ENCODE measurements at places on chromosomes 3 and 15.

GRCh38 chr3:105798381-105798934, 70.4 kb downstream of the CBLB start:
- peak; percentile 19 for DNase-seq

- no peak for DNase-seq
Observed at GRCh38 chr15:98896802-98897732, 110.5 kb downstream of the PGPEP1L start.

- peak; percentile 84 for DNase-seq
Observed at GRCh38 chr3:48656061-48656840, 6.4 kb downstream of the CELSR3 start.

DNA sequence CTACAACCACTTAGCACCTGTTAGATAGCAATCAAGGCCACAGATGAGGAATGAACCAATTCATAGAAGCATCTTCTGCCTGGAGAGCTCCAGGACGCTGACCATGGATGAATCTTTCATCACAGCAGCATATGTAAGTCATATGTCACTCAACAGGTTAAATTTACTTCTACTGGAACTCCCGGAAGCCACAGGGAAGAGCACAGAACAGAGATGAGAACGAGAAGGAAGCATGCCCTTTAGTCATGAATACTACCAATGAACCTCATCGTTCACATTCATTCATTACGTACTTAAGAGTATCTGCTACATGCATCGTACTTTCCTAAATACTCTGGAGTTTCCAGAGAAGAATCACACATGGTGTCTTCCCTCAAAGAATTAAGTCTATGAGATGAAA, 192.8 kb downstream of the STT3B start:
- DNase-seq = no peak

- no peak for DNase-seq
Observed at GRCh38 chr3:49339581-49339940, 292 bp downstream of the USP4 start.

GRCh38 chr15:70605606-70606410, 157.6 kb downstream of the UACA start:
- no peak for DNase-seq

GRCh38 chr3:153573481-153573880, 411.5 kb downstream of the RAP2B start:
- DNase-seq = no peak

DNA sequence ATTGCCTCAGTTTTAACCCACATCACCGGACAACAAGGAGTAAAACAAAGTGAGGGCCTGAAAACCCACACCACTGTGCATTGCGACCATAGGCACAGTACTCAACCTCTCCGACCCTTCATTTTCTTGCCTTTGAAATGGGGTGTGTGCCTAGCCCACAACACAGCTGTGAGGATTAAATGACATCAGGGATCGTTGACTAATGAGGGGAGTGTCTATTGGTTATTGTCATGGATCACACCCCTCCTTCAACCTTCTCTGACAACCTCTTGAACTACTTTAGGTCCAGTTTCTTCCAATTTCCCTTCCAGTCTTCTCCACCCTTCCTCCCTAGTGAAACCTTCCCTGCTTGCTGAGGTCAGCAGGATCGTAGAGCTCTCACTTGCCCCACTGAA, 89.5 kb downstream of the HES1 start:
- DNase-seq = no peak
